ENCODE measurements at places on chromosomes 6 and 20.

GRCh38 chr20:32397567-32398084, 39.5 kb downstream of the ASXL1 start:
- no peak for DNase-seq

DNA sequence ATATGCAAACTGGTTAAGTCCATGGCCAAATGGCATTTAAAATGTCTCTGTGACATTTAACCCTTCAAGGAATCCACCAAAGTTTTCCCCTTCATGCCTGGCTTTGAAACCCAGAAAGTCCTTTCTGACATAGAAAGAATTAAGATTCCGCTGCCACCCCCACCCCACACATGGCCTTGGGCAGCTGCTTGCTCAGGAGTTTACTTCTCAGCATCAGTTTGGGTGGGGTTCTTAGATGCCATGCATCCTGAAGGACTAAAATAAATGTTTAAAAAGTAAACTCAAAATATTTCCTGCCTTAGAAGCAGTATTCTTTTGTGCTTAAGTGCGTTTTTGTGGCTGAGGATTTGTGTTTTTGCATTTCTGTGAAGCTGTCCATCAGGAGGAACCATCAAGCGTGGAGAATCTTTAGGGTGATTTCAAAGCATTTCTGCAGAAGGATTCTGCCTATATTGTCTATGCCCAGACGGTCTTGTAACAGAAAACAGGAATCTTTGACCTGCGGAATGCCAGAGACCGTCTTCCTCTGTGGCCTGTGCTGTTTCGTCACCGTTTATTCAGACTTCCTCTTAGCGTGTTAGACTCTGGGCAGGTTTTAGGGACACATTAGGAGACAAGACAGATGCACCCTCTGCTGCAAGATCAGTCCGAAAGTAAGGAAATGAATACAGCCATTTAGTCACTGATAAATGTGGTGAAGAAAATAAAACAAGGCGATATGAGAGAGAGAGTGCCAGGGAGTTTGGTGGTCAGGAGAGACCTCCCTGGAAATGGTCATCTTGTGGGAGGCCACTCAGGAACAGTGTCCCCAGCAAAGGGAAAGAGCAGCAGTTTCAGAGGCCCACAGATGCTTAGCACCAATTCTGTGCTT, 6.2 kb downstream of the DUSP22 start:
- no peak for DNase-seq

GRCh38 chr6:36378936-36379335, 8.5 kb downstream of the ETV7 start:
- DNase-seq = no peak

GRCh38 chr6:25359891-25360290, 80.7 kb downstream of the CARMIL1 start:
- no peak for DNase-seq

GRCh38 chr6:143782481-143782880, 60.7 kb upstream of the LTV1 start:
- no peak for DNase-seq

- DNase-seq = no peak
Measured at GRCh38 chr20:3751675-3752385, 15.7 kb downstream of the ADISSP start.

- no peak for DNase-seq
Measured at GRCh38 chr6:94254689-94255088, 835.3 kb upstream of the EPHA7 start.

DNA sequence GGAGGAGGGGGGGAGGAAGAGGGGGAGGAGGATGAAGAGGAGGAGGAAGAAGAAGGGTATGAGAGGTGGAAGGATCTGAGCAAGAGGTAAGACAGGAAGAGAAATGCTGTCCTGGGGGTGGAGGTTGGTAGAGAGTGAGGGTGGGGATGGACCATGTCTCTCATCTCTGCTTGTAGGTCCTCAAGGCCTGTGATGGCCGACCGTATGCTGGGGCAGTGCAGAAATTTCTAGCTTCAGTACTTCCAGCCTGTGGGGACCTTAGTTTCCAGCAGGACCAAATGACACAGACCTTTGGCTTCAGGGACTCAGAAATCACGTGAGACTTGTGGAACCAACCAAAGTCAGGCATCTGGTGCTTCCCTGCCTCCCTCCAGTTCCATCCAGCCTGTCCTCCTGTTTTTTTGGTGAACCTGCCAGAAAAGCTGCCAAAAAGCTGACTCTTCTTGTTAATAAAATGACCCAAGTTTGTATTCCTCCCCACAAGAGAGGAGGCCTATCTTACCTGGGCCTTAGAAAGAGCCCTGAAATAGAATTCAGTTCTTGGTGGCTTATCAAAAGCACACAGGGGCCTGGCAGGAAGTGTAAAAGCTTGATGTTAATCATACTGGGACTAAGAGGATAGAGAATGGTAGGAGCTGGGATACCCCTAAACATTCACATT, 2.5 kb upstream of the C4A start:
- DNase-seq = no peak

GRCh38 chr6:83073615-83074014, 6.1 kb downstream of the DOP1A start:
- DNase-seq = no peak

- no peak for DNase-seq
Measured at GRCh38 chr20:52484438-52484837, 292.9 kb upstream of the ZFP64 start.

GRCh38 chr20:8547035-8547650, 415.1 kb downstream of the PLCB1 start:
- no peak for DNase-seq

DNA sequence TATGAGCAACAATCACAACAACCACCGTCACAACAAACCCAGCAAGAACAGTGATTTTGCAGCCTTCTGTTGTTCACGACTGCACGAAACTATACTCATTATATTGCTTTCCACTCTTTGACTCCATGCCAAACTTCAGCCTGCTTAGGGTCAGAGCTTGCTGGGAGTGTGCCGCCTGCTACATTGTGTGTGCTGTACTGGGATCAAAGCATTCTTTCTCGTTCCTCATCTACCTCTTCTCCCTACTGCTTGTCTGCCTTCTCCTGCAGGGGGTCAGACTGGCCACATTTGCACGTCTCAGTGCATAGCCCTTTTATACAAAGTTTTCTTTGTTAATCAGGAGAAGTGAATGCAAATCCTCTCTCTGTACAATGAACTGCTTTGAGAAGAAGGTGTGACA, 401.6 kb upstream of the CITED2 start:
- no peak for DNase-seq

DNA sequence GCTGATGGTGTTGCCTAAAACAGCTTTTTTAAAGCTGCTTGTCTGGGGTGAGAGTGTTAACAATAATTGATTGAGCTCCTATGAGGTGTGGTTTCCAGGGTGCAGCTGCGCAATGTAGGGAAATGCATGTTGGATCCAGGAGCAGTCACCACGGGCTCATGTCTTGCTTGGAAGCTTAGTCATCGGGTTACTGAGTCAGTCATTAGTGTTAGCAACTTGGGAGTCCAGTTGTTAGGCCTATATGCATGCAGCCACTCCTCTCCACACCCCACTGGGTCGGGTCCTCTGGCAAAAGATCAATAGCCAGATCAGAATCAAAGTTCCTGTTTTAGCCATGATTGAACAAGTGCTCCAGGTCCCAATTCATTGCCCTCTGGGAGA, 271.7 kb upstream of the CHD6 start:
- no peak for DNase-seq

DNA sequence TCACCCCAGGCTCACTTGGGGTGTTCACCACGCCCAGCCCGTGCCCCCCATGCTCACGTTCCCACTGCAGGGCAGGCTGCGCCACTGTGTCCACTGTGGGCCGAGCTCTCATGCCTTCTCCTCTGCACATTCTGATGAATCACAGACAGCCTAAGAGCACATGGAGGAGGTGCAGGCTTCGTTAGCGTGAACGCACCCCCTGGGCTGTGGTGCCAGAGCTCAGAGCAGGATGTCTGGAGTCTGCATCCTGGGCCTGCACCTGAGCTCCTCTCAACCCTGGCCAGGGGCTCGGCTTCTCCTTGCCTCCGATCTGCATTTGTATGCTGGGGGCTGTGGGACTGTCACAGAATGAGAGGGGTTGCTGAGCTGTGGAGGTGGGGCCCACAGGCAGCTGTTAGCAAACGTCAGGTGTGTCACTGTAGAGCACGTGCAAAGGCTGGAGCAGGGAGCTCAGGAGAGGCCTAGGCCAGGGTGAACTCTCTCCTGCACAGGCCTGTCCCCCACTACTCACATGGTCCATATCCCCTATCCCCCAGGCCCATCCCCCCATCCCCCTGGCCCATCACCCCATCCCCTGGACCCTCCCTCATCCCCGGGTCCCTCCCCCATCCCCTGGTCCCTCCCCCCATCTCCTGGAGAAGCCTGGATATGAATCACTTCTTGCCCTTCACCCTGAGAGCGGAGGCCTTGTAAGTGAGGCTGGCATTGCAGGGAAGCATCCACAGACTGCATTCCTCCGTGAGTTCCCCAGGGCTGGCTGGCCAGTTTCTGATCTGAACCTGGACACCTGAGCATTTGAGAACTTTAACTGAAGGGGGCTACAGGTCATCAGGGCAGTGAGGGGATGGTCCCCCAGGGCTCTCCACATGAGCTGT, 309.5 kb downstream of the TAF4 start:
- no peak for DNase-seq

DNA sequence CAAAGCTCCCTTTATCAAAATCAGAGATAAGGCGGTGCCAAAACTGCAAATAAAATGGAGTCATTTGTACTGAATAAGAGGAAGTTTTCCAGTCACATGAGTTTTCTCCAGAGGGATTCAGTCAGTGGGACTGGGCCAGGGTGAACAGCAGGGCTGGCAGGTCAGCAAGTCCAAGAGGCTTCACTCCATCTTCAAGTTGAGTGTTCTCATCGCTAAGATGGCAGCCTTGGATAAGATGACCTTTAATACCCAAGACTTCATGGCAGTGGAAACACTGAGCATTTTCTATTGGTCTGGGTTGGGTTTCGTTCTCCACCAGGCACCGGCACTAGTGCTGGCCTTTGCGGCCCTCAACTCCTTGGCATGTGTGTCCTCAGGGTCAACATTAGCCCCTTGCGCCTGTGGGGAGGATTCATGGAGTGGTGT, 29.3 kb upstream of the IGF2R start:
- DNase-seq = no peak

DNA sequence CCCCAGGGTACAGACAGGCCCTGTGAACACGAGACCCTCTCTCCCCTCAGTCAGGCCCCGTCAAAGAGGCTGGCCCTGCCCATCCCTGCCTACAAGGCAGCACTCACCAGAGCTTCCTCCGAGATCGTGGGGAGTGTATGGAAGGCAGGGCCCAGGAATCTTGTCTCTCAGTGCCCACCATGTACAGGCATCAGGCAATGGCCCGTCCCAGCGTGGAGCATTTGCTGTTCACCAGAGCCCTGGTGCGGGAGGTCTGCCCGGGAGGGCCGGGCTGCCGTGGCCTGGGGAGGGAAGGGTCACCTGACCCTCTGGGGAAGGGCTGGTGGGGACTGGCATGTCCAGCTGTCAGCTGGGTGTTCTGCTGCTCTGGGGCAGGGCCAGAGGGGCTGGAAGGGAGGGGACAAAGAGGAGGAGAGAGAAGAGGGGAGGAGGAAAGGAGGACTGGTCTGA, at the start of gene IP6K3:
Gene IP6K3, minus strand, starts transcription at position 255 of the 450 bp plus-strand sequence. CDS start 11,429 bp downstream, outside the sequence.
- no peak for DNase-seq

- DNase-seq = no peak
Measured at GRCh38 chr6:165910184-165910966, 247.3 kb upstream of the PDE10A start.

GRCh38 chr6:28841290-28841689, 82.5 kb downstream of the TRIM27 start:
- no peak for DNase-seq

GRCh38 chr6:123803504-123804013, at the start of gene NKAIN2:
Gene NKAIN2, plus strand, starts transcription at chr6:123803865.
- DNase-seq = no peak

DNA sequence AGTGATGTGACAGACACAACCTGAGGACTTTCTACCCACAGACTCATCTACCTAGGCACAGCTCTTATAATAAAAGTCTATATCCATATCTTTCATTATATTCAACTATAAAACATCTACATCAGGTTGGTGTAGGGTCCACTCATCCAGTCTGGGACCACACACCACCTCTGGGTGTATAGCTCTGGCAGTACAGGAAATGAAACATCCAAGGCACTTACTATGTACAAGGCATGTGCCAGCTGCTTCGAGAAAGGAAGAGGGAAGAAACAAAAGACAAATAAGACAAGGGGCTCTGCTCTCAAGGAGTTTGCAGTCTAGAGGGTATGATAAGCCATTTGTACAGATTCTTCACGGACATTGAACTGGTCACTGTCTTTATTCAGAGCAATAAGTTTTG, 18.6 kb downstream of the KIF13A start:
- DNase-seq = no peak

DNA sequence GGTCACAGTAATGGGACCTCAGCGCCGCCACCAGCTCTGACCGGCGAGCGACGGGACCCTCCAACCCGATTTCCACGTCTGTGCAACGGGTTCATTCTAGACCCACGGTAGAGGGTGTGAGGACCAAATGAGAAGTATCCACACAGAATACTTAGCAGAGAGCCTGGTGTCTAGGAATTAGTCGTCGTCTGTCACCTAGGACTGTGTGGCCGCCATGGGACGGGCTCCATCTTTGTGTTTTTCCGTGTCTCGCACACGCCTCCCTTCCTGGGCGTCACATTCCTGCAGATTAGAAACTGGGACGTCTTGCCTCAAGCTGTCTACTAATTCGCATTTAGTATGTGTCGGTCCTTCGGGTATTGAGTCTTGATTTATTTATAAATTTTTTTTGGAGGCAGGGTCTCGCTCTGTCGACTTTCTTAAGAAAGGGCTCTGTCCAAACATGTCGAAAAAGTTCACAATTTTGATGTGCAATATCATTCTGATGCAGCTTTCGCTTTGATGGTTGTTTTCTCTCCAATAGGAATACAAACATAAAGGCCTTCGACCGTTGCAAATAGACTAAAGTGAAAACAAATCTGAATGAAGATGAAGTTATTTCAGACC, 563 bp downstream of the MGME1 start:
- no peak for DNase-seq

DNA sequence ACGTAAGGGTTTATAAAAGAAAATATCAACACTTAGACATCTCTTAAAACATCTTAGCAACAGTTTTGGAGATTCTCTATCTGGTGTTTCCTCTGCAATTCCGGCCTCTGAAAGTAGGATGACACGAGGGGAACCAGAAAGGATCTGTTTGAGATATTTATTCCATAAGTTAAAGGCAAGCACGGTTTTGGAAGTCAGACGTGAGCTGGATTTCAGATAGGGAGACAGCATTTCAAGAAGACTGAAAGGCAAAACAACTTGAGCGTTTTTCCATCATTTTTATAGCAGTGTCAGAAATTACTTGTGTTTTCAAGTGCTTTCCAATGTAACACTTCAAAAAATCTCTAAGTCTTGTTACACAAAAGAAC, 52.9 kb upstream of the BTN3A2 start:
- DNase-seq = no peak

DNA sequence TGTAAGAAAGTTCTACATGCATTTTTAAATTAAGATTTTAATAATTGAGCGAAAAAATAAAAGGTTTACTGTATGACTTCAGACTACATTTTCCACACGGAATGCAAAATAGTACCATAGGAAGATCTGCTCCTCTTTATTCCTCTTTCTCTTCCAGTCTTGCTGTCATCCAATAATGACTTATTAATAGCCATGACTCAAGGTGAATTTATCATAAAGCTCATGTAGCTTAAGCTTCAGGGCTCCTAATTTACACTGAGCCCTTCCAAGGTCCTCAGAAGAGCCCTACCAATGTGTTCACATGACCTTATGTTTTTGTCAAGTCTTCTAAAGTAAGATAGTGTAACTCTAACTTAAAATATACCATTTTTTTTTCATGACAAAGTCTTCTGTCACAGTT, 510.1 kb downstream of the PHF3 start:
- no peak for DNase-seq

All from NCI-H1694 (cell line).